NK-92 treated with Interleukin-12 subunit alpha and Interleukin-12 subunit beta, amount 100 ng/mL, for 24 hours (cell line): ENCODE measurements at places on chromosomes 11 and 22.

GRCh38 chr22:36432592-36433317 lies 45.0 kb upstream of the MYH9 start:
- DNase-seq, result no peak

DNA sequence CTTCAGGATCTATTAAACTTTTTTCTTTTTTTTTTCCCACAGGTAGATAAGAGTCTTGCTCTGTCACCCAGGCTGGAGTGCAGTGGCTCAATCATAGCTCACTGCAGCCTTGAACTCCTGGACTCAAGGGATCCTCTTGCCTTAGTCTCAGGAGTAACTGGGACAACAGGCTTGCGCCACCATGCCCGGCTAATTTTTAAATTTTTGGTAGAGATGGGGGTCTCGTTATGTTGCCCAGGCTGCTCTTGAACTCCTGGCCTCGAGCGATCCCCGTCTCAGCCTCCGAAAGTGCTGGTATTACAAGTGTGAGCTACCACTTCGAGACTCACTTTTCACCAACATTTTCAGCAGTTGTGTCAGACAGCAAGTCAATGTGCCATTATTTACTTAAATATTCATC lies 962 bp downstream of the SIRT3 start:
- DNase-seq, result no peak

DNA sequence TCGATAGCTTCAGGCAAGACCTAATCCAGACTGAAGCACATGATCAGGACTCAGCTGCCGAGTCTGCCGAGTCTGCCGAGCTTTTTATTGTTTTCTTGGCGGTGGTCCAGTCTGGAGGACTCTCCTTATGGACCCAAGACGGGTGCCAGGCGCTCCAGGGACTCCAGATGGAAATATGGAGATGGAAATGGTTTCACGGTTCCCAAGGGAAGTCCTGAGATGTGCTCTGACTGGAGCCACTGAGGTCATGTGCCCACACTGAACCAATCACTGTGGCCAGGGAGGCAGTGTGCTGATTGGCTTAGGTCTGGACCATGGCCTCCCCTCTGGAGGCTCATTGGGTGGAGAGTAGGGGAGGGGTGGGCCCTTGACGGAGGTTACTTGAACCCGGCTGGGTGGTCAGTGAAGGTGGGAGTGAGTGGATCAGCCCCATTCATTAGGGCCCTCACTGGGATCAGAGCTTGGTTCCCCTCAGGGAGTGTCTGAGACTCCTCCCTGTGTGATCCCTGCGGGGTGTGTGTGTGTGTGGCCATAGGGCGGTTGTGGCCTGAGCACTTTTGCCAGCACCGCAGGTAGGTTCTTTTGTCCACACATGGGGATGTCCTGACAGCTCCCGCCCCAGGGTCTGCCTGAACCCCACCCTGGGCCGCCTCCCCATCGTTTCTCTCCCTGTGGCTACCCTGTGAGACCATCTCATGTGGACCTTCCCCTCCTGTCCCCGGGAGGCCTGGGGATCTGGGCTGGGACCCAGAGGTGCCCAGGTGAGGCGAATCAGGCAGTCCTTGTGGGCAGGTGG lies 14.0 kb downstream of the RPS6KA4 start:
- DNase-seq, result no peak

DNA sequence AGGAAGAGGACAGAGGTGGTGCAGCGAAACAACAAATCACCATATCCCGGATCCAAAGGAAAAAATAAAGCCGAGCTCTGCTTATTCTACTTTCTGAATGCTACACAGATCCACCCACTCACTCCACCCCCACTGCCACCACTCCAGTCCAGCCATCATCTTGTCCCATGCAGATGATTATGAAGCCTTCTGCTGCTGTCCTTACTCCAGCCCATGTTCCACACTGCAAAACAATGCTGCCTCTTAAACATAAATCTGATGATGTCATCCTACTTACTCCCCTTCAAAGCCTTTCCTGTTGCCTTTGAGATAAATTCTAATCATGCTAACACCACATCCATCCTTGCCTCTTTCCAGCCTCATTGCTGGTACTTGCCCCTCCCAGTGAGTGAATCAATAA lies 6.5 kb upstream of the DRD2 start:
- DNase-seq, result no peak

GRCh38 chr11:16408619-16409018 lies 52.3 kb upstream of the SOX6 start:
- DNase-seq, result no peak

DNA sequence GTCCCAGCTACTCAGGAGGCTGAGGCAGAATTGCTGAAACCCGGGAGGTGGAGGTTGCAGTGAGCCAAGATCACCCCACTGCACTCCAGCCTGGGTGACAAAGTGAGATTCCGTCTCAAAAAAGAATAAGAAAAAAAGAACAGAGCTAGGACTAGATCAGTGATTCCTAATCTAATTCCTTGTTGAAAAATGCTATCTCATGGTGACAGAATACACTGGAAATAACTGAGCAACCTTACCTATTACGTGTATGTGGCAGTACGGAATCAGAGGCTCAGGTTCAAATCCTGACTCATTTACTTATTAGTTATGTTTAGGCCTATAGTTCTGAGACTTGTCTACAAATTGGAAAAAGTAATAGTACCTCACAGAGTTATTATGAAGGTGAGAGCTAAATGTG lies 19.5 kb upstream of the RCE1 start:
- no peak for DNase-seq

- DNase-seq, result no peak
Observed at GRCh38 chr22:45010532-45010900, 711 bp upstream of the PHF21B start.

- peak; percentile 44 for DNase-seq
Observed at GRCh38 chr11:75706260-75706729, 11.3 kb upstream of the MOGAT2 start.

DNA sequence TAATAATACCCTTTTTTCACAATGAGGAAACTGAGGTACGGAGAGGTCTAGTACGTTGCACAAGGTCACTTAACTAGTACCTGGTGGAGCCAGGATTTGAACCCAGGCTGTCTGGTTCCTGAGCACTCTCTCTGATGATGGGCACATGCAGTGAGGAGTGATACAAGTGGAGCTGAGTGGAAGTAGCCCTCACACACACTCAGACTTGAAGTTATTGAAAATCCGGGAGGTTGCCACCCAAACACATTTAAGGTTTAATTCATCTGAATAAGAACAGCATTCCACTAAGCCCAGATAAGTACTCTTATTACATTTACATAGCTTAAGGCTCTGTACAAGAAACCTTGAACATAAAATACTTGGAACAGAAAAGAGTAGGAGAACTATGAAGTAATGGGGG lies 4.8 kb downstream of the GRAP2 start:
- DNase-seq, result no peak

DNA sequence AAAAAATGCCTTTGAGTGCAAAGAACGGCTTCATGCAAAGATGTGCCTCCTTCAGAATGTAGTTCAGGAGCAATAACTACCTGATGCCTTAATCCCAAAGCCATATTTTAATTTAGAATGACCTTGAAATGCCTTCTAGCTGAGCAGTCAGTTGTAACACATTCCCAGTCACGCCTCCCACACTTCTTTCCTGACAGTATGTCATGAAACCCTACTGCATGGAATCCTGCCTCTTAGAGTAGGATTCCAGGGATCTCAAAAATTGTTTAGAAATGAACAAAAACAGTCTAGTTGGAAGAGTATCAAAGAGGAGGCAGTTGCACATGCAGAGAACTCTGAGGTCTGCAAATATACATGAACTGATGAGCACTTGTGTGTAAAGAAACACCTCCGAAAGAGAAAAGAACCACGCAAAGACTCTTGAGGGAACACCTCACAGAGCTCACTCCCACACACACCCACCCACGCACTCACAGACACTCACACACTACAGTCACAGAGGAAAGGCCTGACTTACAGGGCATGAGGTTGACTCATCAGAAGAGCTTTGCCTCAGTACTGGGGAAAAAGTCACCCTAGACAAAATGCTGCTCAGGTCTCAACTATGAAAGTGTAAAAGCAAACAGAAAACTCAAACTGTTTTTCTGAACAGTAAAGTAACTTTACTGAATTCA lies 77.4 kb downstream of the GGTLC2 start:
- DNase-seq, result peak; percentile 24

GRCh38 chr11:11577932-11578911 lies 43.6 kb downstream of the GALNT18 start:
- DNase-seq, result no peak

DNA sequence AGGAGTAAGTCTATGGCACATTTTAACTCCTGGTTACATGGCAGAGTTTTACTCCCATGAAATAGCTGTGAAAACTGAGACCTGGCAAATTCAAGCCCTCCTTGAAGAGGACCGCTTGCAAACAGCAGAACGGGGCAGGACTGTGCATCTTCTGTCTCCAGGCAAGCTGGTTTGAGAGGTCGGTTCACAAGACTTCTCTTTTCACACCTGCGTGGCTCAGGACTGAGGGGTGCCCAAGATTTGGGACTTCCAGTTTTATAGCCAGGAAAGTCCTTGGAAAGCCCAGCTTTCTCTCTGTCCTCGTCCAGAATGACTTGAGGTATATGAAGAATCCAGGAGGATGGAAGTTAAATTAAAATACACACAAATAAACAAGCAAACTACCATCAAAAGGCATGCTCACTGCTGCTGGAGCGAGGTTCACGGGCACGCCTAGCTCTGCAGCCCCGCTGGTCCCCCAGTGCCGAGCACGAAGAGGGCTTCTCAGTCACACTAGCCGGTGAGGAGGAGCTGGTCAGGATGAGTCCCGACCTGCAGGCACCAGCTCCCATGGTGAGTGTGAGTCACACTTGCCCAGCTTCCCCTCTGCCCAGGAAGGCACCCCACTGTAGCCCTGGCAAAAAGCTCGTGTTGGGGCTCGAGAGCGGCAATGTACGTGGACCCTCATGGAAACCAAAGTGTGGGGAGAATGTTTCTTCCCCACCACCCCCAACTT lies 1382.4 kb downstream of the BRD1 start:
- no peak for DNase-seq

DNA sequence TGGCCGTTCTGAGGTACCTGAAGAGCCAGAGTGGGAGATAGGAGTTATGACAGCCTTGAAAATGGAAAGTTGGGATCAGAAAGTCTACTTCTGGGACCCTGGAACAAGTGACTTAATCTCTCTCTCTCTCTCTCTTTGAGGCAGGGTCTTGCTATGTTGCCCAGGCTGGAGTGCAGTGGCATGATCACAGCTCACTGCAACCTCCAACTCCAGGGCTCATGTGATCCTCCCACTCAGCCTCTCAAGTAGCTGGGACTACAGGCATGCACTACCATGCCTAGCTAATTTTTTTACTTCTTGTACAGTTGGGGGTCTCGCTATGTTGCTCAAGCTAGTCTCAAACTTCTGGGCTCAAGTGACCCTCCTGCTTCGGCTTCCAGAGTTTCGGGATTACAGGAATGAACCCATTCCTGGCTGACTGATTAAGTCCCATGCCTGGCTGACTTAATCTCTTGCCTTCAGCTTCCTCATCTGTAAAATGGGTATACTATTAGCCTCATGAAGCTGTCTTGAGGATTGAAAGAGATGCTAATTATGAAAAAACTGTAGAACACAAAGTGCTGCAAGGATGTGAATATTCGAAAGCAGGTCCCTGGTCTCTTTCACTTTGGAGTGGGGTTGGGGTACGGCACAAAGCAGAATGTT lies 87.7 kb downstream of the UBASH3B start:
- no peak for DNase-seq

GRCh38 chr11:71358122-71358728 lies 90.0 kb downstream of the DHCR7 start:
- DNase-seq, result no peak

GRCh38 chr11:130457623-130458409 lies 9.4 kb downstream of the ADAMTS15 start:
- no peak for DNase-seq

DNA sequence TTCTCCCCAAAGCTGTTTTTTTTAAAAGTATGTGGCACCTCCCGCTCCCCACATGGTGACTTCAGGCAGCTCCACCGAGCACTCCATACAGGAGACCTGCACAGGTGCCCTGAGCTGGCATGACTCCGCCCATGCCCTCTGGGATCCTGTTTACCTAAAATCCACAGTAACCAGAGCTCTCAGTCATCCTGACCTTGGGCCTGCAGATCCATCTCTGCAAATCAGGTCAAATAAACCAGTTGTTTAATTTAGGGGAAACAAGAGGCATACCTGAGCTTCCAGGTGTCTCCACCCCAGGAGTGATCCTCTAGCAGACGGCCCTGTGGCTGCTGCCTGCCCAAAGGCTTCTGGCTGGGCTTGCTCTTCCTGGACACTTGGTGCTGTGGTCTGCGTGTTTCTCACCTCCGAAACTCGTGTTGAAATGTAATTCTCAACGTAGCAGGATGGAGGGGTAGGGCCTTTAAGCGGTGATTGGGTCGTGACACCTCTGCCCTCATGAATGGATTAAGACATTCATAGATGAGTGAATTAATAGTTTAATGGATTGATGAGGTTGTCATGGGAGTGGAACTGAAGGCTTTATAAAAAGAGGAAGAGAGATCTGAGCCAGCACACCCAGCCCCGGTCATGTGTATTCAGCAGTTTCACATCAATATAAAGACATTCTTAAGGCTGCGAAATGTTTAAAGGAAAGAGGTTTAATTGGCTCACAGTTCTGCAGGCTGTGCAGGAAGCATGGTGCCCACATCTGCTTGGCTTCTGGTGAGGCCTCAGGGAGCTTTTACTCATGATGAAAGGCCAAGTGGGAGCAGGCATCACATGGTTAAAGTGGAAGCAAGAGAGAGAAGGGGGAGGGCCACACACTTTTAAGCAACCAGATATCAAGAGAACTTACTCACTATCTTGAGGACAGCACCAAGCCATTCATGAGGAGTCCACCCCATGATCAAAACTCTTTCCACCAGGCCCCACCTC lies 34.1 kb downstream of the LINC01488 start:
- no peak for DNase-seq

GRCh38 chr11:74037309-74037708 lies 28.4 kb upstream of the UCP3 start:
- DNase-seq, result no peak

- DNase-seq, result no peak
Observed at GRCh38 chr11:105968021-105968697, 53.9 kb downstream of the MSANTD4 start.

GRCh38 chr11:109606256-109606655 lies 184.3 kb downstream of the C11orf87 start:
- DNase-seq, result no peak

GRCh38 chr11:130455483-130456127 lies 7.2 kb downstream of the ADAMTS15 start:
- DNase-seq, result no peak

DNA sequence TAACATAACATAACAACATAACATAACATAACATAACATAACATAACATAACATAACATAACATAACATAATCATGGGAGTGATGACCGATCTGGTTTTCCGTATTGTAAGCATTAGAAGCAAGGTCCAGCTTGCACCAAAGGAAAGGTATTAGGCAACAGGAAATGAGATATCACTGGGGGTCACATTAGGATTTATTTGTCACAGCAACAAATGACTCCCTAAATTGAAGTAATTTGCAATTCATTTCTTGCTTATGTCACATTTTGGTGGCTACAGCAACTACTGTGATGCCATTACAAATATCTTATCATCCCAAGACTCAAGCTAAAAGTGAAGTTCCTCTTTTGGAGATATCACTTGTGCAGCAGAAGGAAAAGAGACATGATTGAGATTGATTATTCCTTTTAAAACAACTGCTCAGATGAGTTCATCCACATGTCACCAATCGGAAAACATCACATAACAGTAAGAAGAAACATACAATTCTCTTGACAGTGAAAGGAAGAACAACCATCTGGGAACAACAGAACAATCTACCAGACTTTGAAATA lies 1331.1 kb upstream of the RAG2 start:
- DNase-seq, result no peak
